ENCODE measurements at places on chromosomes 6 and 20.

DNA sequence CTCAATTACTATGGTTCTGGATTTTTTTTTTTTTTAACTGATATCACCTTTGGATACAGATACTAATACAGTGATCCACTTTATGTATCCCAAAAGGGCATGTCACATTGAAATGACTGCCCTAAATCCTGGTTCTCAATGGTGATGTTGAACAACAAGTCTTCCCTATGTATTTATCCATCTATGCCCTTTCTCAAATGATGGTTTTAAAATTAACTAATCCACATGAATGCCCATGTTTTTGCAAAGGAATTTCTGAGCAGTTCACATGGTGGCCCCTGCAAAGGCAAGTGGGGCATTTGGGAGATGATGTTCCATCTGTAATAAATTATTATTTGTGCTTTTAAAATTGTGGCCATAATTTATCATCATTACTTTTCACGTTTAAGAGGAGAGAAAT is 2.7 kb downstream of the ADGRB3 start:
- DNase-seq = no peak

- no peak for DNase-seq
Observed at GRCh38 chr20:2618815-2619214, 33.6 kb upstream of the NOP56 start.

DNA sequence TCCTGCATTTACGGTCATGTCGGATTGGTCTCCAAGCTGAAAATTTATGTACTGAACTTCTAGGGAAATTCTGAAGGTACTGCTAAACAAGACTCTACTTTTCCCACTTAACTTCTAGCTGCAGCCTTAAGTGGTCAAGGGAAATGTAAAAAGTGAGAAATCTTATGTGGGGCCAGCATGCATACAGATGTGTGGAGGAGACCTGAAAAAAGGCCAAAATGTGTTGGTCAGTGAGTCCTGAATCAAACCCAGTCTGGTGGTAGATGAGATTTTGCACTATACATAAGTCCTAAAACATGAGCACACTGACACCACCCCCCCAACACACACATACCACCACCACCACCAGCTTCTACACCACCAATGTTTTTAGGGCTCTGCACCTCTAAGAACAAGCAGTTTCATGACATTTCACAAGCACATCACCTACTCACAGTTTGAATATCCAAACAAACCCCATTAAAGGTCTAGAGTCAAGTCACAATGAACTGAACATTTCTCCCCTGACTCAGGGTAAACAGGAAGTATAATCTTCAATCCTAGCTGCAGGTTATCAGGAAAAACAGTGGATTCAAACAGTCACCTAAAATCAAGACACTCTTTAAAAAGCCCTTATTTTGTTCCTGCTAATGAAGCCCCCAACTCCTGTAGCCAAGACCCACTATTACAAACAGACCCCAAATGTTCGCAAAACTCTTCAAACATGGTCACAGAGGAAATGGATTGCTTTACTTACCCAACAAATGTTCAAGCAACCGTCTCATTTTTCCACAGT is 1.6 kb downstream of the ZMYND8 start:
- no peak for DNase-seq

DNA sequence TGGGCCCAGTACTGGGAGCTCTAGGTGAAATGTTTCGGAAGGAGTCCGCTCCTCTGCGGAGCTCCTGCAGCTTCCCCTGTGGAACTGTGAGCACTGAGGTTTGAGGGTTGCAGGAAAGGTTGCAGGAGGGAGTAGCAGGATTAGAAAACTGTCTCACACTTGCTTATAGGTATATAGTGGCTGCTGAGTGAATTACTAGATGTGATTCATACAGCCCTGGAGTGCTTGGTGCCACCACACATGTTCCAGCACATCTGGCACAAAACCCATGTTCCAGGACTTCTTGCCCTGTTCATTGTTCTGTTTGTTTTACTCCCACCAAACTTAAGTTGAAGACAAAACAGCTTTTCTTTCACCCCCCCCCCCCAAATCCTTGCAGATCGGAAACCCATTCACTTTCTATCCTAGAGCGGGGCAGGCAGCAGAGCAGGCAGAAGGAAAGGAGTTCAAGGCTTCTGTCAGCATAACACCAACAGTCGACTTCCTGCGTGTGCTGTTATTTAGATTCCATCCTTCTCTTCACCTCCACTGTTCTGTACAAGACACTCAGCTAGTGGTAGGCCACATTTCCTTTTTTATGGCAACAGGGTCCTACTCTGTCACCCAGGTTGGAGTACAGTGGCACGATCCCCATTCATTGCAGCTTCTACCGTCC is 669 bp upstream of the PEX6 start:
- DNase-seq = no peak

GRCh38 chr20:49045440-49046086 is 549 bp upstream of the CSE1L start:
- no peak for DNase-seq

Data from NCI-H446 treated with DMSO at 0.1 percent for 48 hours (cell line).